Pulmonary artery endothelial cell (primary cell): ENCODE measurements at places on chromosomes 7 and 10.
A peak's percentile ranks its signal among the peaks of the same experiment; 100 is the strongest.

DNA sequence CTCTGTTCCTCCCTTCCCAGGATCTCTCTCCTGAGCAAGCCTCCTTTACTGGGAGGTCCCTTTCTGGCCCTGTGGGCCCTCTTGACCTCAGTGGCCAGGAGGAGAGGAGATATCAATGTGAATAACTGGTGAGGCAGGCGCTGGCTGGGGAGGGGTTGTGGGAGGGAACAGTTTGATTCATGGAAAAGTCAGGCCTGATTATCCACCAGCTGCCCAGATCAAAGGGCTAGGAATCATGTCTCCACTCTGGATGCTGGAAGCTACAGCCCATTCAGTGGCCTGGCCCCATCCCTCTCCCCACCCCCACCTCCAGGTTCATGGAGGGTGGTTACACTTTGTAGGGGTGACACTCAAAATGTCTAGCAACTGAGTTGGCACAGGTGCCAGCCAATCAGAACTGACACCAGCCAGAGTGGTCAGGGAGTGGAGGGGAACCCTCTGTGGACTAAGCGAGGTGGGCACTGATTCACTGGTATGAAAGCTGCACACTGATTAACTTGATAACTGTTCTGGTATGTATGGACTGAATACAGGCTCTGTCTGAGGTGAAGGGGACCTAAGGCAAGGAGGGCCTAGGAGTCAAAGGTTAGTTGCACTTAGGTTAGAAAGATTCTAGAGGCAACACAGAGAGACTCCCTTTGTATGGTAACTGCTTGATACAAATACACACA lies 4.8 kb downstream of the PRRT4 start:
- DNase-seq: no peak

DNA sequence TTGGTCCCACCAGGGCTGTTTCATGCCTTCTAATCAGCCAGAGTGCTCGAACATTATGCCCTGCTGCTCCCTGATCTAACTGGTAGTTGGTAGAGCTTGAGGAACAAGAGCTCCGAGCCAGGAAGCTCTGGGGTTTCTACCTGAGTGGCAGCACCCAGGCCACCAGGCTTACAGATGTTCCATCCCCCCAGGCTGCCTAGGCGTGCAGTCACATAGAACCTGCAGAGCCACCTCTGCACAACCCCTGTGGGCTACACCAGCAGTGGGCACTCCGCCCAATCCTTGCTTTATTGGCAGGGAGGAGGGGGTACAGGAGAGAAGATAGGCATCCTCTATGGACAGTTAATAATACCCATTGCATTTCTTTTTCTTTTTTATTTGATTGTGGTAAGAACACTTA lies 21.8 kb downstream of the MAP3K8 start:
- DNase-seq: no peak

DNA sequence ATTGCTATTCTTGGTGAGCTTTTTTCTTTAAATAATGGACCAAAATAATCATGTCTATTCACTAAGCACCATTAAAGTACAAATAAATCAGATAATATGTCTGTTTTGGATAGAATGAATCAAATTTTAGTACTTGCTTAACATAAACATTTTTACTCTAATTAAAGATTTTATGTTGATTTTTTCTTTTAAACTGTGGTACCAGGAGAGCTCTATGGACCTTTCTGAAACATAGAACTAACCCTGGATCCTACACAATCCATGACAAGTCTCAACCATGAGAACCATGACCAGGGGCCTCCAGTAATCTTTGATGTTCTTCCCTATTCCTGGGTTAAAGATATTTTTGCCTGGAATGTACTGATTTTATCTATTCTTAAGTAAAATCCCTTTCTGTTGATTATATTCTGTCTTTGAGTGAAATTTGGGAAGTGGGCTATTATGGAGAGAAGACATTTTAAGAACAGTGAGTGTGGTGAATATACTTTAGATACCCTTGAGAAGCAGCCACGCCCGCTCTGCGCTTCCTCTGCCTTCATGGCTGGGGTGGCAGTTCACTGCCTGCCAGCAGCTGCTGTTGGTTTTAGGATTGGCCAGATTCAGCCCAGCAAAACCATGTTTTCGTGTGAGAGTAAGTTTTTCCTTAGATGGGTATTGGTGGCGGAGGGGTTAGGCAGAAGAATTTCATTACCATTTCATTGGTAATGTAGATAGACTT lies 42.2 kb upstream of the BHLHA15 start:
- DNase-seq: no peak

DNA sequence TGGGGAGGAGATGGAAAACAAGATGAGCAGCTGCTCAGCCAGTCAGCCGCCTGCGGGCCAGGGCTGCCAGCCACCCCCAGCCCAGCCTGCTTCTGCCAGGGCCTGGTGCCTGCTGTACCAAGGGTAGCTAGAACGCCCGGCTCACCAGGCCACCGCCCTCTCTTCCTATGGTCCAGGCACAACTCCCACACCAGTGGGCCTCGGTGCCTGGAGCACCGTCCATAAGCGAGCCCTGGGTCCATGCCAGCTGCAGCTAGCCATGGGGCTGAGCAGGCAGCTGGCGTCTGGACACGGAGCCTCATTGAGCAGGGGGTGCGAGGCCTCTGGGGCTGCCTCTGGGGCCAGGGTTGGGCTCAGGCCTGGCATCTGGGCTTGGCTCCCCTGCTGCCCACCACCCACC lies 8.5 kb upstream of the RABGEF1 start:
- no peak for DNase-seq

DNA sequence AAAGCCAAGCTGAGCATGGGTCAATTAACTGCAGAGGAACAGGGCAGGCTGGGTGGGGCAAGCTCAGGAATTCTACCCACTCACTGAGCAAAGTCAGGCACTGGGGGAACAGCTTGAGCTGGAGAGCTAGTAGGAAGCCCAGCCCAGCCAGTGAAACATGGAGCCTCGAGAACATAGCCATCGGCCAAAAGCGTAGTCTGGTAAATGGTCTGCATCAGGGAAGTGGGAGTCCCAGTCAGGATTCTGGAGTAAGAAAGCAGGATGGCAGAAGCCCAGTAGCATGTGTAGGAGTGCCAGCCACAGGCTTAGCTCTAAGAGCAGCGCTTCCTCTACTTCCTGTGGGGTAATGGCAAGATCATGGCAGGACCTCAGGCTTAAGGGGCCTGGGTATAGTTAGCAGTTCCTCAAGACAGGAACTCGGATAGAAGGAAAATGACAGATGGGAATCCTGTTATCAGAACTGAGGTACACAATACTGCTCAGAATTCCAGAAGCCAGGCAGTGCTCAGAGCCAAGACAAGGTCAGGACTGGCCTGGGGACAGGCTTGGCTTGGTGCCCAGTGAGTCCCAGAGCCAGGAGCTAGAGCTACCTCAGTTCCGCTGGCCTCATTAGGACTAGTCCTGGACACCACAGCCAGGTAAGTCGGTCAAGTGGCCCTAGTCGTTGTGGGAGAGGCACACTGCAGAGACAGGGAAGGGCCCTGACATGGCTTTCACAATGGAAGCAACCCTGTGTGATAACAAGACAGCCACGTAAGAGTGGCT lies 65.4 kb upstream of the MXI1 start:
- no peak for DNase-seq

GRCh38 chr10:1255118-1255517 lies 198.9 kb downstream of the WDR37 start:
- DNase-seq: no peak

- DNase-seq: no peak
Observed at GRCh38 chr10:95820363-95820762, 64.4 kb downstream of the ENTPD1 start.

- no peak for DNase-seq
Observed at GRCh38 chr10:21526188-21526859, 842 bp upstream of the SKIDA1 start.

DNA sequence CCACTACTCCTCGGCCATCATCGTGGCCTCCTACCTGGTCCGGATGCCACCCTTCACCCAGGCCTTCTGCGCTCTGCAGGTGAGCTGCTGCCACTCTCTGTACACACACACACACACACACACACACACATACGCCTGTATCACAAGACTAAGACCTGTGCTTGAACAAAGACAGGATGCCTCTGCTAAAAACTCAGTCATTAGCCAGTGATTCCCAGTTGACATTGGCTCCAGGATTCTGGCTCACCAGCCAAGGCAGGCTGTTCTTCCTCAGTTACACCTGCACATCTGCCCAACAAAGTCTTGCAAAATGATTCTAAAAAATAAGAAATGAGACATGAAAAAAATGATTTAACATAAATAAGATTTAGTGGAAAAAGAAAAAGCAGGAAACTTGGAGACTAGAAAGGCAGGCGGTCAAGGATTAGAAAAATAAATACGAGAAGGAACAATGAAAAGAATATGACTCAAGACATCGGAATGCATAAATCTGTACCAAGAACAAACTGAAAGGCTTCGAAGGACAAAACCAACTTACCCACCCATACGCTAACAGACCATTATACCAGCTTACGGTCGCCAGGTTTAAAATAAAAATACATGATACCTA lies 7.4 kb upstream of the LRRC18 start:
- peak; percentile 68 for DNase-seq
